NCI-H2227 treated with DMSO at 0.1 percent for 48 hours (cell line): ENCODE measurements at places on chromosomes 7 and 10.

- DNase-seq = no peak
These were observed 66.1 kb upstream of the ABLIM1 start for GRCh38 chr10:114723991-114724715.

DNA sequence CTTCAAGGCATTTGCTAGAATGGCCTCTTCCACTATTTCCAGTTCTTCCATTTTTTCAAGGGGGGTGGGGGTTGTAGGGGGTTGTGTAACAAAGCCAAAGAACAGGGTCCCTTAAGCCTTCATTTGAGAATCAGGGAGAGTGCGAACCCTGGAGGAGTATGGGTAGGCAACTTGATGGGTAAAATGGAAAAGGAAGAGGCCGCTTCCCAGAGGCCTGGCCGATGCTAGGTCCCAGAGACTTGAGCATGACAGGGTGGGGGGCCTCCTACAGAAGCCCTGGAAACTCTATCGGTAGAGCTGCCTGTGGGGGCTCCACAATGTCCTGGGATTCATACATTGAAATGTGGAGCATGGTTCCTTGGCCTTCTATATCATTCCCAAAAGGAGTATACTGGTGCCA lies 9.1 kb upstream of the HOXA13 start:
- no peak for DNase-seq

GRCh38 chr10:9140373-9140772 lies 1085.9 kb downstream of the GATA3 start:
- DNase-seq = no peak

- DNase-seq = no peak
These were observed 438.2 kb downstream of the PAXIP1 start for GRCh38 chr7:154564676-154565075.

DNA sequence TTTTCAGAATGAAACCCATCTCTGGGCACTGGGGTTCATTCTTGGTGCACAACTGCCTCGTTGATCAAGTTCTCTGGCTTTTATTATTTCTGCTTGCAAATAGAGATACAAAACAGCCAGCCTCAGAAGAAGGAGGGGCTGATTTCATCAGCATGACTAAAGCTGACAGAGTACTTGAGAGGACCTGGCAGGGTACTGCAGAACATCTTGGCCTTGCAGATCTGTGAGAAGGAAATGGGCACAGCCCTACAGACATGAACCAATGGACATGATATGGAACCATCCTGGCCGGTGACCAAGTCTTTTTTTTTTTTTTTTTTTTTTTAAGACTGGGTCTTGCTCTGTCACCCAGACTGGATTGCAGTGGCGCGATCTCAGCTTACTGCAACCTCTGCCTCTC lies 240.6 kb downstream of the VTI1A start:
- no peak for DNase-seq

DNA sequence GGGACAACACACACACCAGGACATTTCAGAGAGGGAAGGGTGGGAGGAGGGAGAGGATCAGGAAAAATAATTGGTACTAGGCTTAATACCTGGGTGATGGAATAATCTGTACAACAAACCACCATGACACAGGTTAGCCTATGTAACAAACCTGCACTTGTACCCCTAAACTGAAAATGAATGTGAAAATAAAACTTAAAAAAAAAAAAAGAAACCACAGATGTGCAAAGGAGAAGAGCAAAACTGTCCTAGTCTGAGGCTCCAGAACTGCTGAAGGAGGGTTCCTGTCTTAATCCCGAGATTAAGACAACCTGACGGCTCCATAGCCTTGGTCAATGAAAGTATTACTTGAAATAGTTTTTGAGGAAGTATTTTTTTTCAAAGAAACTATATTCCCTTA lies 423.0 kb downstream of the NEBL start:
- DNase-seq = no peak

DNA sequence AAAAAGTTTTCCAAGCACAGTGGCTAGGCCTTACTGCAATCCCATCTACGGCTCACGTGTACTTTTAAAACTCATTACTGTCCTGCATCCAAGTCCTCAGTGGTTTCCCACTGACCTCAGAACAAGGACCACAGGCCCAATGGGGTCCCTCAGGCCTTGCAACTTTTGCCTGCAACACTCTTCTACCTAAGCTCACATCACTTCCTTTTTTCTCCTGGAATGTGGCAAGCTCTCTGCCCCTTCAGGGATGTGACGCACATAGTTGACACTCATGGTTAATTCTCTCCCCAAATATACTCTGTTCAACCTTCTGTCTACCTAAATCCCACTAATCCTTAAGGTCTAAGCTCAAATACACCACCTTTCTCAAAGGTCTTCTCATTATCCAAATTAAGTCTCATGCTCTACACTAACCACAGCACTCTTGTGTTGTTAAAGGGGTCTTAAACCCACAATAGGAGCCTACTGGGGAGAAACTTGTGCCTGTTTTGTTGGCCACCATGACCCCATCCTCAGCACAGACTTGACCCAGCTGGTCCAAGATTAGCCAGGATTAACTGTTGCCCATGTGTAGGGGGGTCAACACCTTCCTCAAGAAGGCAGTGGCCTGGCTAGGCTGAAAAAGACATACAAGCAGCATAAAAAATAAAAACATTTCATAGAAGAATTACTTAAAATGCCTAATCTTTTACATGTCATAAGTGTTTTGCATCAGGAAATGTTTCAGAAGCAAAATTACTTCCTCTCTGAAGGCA lies 15.2 kb downstream of the HNRNPF start:
- DNase-seq = no peak

GRCh38 chr10:75210282-75211006 lies at the start of gene VDAC2:
VDAC2 (plus strand) TSS chr10:75210796; CDS start chr10:75211159, 363 bp downstream.
- DNase-seq = peak; percentile 90

- no peak for DNase-seq
These were observed 329.6 kb upstream of the SEMA3C start for GRCh38 chr7:81248420-81248819.

- DNase-seq = no peak
These were observed 866.3 kb upstream of the LRRN3 start for GRCh38 chr7:110224643-110225042.

DNA sequence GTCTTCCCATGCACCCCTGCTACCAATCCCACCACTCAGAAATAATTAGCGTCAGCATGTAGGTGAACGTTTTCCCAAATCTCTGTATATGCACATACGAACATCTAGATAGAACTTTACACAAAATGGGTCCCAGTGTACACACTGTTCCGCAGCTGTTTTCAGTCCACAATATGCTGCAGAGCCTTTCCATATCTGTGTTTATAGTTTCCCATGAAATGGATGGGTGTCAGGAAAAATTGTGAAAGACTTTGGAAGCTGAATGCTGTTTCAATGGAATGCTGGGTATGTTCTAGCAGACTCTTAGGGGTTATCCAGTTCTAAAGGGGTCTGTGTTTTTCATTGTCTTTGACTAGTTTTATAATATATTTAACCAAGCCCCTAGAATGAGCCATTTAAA lies 13.8 kb downstream of the GRK5 start:
- no peak for DNase-seq

DNA sequence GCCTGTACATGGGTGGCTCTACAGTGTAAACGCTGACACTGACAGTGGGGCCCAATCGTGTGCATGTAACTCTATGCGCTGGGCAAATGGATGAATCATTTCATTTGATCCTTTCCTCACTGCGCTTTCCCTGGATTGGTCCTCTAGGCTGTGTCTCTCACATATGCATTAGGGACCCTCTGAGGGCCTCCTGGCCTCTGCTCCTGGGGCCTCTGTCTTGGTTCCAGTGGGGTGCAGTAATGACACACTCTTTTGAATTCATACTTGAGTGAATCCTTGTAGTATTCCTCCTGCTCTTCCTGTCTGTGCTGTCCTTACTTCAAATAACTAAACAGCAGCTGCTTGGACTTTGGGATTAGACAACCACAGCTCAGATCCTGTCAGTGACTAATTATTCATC lies 176.5 kb upstream of the ADO start:
- DNase-seq = no peak

GRCh38 chr7:77415823-77416620 lies at the start of gene GSAP:
GSAP (minus strand) TSS chr7:77416349; CDS start chr7:77416321, 28 bp downstream.
- no peak for DNase-seq

DNA sequence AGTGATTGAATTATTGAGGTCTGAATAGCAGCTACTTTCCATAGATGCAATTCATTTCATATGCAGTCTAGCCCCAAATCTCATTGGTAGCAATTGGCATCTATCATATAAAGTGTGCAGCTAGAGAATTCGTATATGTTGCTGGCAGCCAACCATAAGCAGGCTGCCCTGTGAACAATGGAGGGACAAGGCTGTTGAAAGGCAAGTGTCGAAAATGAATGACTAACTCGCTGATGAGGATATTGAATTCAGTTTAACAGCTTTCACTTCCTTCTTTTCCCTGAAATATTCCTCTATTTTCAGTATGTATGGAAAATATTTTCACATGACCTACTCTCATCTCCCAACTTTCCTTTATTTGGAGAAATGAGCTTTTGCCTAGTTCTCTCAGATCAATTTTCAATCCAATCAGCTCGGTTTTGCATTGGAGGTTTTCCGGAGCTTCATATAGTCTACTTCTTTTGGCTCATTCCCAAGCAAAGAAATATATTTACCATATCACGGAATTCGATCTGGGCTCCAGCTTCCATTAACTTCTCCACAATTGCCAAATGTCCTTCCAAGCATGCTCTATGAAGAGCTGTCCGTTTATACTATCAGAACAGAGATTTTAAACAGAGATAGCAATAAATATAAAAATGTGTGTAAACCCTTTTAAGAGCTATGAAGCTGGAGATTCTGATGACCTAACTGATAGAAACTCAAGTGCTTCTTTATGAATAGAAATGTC lies 3.5 kb downstream of the ANKRD1 start:
- DNase-seq = no peak

DNA sequence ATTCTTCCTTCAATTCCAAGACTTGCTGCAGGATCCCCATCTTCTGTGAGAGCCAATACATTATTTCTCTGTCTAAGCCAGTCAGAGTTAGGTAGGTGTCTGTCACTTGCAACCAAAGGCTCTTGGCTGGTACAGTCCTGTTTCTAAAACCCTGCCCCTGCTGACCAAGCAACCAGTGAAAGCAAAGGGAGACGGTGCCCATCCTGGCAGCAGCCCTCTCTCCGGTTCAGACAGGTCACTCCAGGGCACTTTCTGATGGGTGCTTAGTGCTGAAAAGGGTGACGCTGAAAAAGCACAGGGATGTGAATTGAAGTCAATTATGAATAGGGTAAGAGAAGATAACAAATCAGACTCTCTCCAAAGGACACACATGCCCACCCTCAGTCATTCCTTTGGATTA lies 37.5 kb downstream of the SPOCK2 start:
- DNase-seq = no peak

GRCh38 chr7:146698995-146699610 lies 582.5 kb downstream of the CNTNAP2 start:
- no peak for DNase-seq

- DNase-seq = no peak
These were observed 67.7 kb upstream of the SVIL start for GRCh38 chr10:29702273-29703164.

- DNase-seq = no peak
These were observed 975 bp downstream of the CNTNAP2 start for GRCh38 chr7:146117576-146117975.

DNA sequence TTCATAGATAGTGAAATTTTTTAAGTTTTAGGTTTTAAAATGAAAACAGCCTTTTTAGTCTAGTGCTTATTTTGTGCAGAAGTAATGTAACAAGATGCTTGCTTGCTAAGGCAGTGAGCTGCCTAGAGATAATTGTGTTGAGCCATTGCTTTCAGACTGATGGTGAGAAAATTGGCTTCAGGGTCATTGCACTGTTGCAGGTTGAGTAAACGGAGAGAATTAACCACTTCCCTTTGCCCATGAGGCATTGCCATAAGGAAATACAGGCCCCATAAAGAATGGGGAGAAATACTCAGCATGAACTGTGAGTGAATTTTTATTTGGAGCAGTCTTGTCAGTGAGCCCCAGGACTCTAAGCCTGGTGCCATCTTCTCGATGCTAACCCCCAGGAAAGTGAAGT lies 140.5 kb downstream of the LRRC4 start:
- DNase-seq = peak; percentile 59

- no peak for DNase-seq
These were observed 46.0 kb downstream of the SH2D4B start for GRCh38 chr10:80583685-80584084.

GRCh38 chr10:132653721-132654120 lies 116.1 kb downstream of the INPP5A start:
- DNase-seq = no peak

GRCh38 chr7:80815733-80816132 lies 103.1 kb downstream of the SEMA3C start:
- DNase-seq = no peak

DNA sequence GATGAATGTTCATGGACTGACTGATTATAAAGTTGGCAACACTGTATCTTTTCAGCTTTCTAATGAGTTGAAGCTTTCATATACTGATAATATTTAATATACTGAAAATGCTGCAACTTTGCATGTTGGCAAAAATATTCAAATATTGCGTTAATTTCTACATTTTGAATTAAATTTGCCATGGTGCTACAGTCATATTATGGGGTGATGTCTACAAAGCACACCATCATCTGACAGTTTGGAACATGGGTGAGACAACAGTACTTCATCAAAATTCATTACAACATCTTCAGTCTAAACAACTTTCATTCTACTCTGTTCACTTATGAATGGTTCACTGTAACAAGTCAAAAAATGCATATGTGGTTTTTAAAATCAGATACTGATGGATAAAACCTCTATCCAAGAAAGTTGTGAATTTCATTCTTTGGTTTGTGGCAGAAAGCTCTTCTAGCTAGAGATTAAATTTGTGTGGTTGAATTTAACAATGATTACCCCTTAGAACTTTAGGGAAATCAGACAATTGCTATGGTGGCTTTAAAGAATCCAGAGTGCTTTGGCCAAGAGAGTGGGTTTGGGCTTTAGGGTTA lies 136.4 kb downstream of the TMEM26 start:
- no peak for DNase-seq

- no peak for DNase-seq
These were observed 264.2 kb upstream of the ZMIZ1 start for GRCh38 chr10:78804411-78805032.

DNA sequence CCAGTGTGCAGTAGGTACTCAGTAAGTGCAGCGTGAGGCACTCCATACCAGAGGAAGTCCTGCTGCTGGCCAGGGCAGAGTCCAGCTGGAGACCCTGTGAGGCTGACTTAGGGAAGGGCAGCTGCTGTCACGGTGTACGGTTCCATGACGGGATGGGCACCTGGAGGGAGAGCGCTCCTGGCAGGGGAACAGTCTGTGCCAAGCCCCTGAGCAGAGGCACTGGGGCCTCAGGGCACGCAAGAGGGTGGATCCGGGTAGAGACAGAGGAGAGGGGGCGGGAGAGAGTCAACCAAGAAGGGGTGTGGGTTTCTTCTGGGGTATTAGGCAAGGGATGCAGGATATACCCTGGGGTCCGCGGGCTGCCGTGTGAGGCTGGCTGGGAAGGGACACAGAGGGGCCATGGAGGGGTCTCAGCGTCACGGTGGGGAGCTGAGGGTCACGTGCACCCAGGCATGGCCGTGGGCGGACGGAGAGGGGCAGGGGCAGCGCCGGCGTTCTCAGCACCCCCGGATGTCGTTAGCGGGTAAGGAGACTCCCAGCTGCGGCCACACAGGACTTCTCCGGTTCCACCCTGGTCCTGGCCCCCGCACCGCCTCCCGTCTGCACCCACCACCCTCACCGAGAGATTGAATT lies 70.5 kb downstream of the MICALL2 start:
- DNase-seq = no peak

GRCh38 chr7:101567230-101567629 lies 61.9 kb downstream of the MYL10 start:
- DNase-seq = peak; percentile 58

GRCh38 chr10:66746246-66746645 lies 179.6 kb upstream of the LRRTM3 start:
- DNase-seq = no peak
